ENCODE measurements at places on chromosomes 4 and X. TPM values are rescaled to one million over a fixed set of nuclear protein-coding genes. Genes with fewer than 3 reads are reported as not detected.

AKAP4 gene
- total RNA-seq, result under 0.01 TPM

MAOA gene
- 65.0 TPM for total RNA-seq

TMPRSS11D gene
- total RNA-seq, result 0.29 TPM

SPANXC gene
- not detected for total RNA-seq

SULT1E1 gene
- total RNA-seq, result 23.8 TPM

CYLC1 gene
- not detected for total RNA-seq

GPR173 gene
- total RNA-seq, result 1.9 TPM

NKX6-1 gene
- not detected for total RNA-seq

KCNE5 gene
- under 0.01 TPM for total RNA-seq

SRPK3 gene
- not detected for total RNA-seq

PTPN13 gene
- 0.33 TPM for total RNA-seq

SRPX gene
- total RNA-seq, result 108 TPM

RAI2 gene
- 1.6 TPM for total RNA-seq

NRK gene
- under 0.01 TPM for total RNA-seq

UGT2B15 gene
- total RNA-seq, result not detected

NONO gene
- 541 TPM for total RNA-seq

SPACA5 gene
- not detected for total RNA-seq

SPOCK3 gene
- total RNA-seq, result not detected

RAB40A gene
- total RNA-seq, result 0.10 TPM

GLRA3 gene
- not detected for total RNA-seq

FGB gene
- not detected for total RNA-seq

ITGB1BP2 gene
- total RNA-seq, result 2.7 TPM

COL4A6 gene
- total RNA-seq, result 0.65 TPM

CYSLTR1 gene
- total RNA-seq, result not detected

NEIL3 gene
- total RNA-seq, result 3.6 TPM

COPS4 gene
- total RNA-seq, result 69.9 TPM

HERC5 gene
- total RNA-seq, result 2.0 TPM

IBSP gene
- not detected for total RNA-seq

EVC gene
- total RNA-seq, result 19.3 TPM

CXCL8 gene
- total RNA-seq, result 175 TPM
